H4 (cell line): ENCODE measurements at places on chromosomes 4 and X.

- no peak for DNase-seq
These were observed 76.7 kb upstream of the TAB3 start for GRCh38 chrX:30965767-30966166.

- DNase-seq: no peak
These were observed 1.8 kb downstream of the WDR44 start for GRCh38 chrX:118347736-118348135.

DNA sequence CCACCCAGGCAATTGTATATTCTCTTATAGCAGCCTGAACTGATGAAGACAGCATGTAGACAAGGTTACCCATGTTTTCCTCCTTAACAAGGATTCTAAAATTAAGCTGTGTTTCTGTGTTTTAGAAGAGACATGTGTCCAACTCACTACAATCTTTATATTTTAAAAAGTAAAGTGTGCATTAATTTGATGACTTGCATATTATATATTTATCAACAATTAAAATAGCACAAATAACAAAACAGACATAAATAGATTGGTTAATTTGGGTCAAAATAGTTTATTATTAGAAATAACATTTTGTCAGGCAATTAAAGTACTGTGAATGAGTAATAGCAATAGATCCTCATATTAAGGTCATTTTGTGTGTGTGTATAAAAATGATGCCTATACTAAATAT, 357.1 kb downstream of the PDGFC start:
- no peak for DNase-seq

- no peak for DNase-seq
These were observed 603.8 kb downstream of the RAPGEF2 start for GRCh38 chr4:159706704-159707103.
